Left renal pelvis (tissue), 4 donors: ENCODE measurements at places on chromosomes 2 and 18.

- DNase-seq: no peak
Measured at GRCh38 chr18:23498877-23499276, 4.4 kb upstream of the RMC1 start.

- no peak for DNase-seq
Measured at GRCh38 chr2:175251425-175252041, 70.0 kb upstream of the ATP5MC3 start.

DNA sequence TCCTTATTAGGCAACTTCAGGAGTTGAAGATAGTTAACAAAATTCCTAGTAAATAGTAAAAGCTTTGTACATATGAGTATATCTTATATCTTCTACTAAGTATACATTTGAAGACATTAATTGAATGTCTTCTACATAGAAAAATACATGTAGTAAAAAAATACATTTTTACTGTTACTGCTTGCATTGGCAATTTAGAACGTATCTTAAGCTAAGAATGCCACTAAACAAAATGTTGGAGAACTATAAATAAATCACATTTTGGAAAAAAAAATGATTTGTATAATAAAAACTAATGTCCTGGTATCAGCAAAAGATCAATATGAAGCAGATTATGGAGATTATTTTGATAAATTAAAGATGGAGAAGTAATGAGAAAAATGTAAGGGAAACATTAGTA lies 434.2 kb upstream of the SLC8A1 start:
- no peak for DNase-seq

DNA sequence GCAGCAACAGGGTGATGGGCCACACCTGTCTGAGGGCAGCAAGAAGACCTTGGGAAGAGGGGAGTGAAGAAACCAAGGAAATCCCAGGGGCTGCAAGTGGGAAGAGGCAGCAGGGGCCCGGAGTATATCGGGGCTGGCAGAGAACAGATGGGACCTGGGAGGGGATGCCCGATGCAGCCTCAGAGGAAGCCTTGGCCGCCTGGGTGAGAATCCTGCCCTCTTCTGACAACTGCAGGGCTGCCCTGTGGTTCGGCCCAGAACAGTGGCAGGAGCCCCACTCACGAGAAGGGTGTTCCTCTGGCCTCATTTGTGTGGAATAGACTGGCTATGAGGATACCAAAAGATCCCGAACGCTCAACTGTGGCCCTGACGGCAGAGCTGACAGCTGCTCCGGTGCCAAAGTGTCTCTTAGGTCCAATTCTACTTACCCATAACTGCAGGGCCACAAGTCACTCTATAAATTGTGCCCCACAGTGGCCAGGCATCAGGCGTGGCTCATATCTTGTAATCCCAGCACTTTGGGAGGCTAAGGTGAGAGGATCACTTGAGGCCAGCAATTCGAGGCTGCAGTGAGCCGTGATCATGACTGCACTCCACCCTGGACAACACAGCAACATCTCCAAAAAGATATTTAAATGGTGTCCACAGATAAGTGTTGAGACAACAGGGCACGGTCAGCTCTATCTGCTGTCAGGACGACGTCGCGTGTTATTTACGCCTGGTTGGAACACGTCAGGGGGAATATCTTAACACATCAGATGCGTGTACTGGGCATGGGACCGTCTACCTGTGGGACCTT lies 23.6 kb upstream of the ID2 start:
- DNase-seq: no peak

DNA sequence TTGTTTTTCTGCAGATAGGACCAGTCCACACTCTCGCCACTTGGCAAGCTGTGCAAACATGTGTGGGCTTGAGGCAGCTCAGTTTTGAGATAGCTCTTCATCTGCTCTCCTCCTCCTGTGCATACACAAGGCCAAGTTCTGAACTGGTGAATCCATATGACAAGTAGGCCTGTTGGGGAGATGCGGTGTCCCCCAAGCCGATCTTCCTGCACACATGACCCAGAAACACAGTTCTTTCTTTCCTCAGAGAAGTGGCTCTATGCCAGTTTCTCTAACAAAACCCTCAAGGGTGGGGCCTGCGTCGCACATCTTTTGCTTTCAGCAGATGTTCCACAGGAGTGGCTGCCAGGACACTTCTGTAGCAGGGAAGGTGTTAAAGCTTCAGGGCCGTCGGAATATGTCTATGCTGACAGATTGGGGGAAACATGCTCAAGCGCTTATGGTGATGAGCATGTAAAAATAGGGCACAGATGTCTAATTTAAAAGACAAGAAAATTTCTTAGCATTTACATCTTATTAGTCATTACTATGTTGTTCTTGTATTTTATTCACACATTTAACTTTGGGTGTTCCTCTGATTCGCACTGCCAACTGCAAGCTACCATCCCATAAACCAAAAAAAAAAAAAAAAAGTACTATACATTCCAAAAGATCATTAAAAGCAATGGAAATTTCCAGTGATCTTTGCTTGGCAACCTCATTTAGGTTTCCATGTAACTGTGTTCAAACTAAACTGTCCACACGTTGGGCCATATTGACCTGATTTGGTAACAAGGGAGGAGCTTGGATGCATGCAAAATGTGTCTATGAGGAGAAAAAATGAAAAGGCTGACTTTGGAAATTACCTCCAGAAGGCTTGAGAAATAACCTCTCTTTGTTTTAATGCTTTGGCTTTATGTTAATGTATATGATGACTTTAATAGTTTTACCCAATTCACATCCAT lies 1055.5 kb upstream of the KLHL29 start:
- no peak for DNase-seq

GRCh38 chr2:140353541-140353940 lies 1573.4 kb upstream of the NXPH2 start:
- no peak for DNase-seq

DNA sequence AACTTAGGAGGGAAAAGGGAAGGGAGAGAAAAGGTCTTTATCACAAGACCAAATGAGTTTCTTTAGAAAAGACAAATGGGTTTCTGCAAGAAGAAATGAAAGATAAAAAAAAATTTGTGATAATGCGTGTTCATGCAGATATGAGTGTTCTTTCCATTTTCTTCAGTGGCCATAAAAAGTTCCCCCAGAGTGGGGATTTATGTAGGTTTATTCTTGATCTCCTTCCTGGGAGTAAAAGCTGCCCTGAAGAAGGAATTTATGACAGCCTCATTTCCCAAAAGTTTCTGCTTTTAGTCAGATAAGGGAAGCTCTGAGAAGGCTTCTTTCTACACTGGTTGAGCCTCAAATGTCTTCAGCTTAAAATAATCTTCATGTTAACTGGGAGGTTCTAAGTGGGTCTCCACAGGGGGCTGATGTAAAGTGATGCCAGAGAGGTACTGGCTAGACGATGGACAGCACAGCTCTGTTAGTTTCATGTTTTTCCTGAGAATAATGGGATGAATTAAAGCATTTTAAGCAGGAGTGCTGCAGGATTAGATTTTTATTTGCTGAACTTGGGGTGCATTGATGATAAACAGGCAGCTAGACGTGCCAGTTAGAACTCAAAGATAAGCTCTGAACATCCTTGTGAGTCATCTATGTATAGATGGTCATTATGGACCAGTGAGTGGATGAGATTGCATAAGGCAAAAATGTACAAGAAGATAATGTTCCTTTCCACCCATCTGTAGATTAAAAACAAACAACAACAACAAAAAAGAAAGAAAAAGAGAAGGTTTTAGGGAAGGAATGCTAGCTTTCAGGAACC lies 99.4 kb upstream of the MSH2 start:
- no peak for DNase-seq

DNA sequence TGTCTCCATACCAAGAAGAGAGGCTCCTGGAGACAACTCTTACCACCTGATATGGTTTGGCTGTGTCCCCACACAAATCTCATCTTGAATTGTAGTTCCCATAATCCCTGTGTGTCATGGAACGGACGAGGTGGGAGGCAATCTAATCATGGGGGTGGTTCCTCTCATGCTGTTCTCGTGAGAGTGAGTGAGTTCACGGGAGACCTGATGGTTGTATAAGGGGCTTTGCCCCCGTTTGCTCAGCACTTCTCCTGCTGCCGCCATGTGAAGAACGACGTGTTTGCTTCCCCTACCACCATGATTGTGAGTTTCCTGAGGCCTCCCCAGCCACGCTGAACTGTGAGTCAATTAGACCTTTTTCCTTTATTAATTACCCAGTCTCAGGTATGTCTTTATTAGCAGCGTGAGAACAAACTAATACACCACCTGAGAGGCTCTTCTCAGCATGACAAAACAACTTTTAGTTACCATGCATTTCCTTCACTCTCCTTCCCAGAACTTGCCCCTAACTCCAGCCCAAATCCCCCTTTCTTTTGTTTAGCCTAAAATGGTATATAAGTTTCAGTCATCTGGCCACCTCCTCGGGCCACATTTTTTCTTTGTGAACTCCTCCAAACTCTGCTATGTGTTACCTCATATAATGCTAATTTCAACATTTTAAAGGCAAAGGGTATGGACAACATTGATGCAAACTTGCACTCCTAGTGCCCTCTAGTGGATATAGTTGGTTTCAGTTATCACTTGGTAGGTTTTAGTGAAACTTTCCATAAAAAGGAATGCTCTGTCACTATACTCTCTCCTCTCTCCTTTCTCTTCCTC lies 58.6 kb upstream of the SLC25A52 start:
- DNase-seq: peak; percentile 16

- DNase-seq: no peak
Measured at GRCh38 chr2:99710721-99711120, 220.9 kb upstream of the REV1 start.

- no peak for DNase-seq
Measured at GRCh38 chr18:39485696-39486095, 1920.1 kb upstream of the CELF4 start.
